ENCODE measurements at places on chromosomes 11 and 22.

DNA sequence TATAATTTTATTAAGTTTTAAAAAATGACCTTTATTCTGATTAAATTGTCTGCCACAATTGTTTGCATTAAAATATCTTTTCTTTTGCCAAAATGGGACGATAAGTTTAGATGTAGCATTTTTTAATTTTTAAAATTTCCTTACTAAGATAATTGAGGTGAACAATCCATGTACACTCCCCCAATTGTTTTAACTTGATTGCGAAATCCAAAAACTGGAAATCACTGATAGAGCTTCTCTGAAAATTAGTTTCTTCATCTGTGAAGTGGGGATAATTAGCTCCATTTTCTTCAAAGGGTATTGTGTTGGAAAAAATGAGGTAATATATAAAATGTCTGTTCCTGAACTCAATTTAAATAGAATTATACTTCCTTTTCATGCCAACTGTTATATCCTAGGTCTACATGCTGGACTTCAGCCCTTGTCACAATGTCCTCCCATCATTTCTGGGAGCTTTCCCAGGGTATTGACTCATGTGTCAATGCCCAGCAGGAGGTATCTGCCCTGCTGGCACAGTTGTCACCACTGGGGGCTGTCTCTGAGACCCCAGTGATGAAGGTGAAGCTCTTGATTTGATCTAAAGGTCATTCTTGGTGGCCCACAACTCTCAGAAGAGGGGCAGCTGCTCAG is 28.7 kb upstream of the NAV2 start:
- DNase-seq, result no peak

DNA sequence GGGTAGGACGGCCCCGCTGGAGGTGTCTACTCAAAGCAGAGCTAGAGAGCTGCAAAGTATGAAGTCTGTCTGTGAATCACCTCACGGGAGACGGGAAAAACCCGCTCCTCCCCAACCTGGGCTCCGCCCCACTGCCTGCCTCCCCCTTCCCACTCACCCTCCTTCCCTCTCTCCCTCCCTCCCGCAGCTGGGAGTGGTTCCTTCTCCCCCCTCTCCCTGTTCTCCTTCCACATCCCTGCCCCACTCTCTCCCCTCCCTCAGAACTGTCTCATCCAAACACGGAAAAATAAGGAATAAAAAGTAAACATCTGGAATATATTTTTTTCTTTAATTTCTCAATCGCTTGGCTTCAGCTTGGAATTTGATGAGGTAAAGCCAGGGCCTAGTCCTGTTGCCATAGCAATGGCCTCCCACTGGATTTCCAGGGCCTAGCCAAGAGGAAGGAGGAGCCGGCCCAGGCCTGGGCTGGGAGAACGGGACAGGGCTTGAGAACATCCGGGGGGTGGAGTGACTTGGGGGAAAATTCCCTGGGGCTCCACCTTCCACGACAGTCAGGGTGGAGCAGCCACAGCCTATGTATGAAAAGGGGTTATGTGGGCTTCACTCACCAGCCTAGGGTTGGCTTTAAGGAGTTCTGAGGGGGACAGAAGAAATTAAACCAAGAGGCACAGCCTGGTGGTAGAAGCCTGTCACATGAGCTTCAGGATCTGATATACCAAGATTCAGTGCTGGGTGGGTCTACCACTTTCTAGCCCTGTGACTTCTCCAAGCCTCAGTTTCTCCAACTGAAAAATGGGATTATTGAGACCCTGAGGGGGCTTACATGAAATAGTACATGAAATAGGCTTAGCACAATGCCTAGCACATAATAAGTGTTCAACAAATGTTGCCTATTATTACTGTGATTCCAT is 2.2 kb downstream of the TNKS1BP1 start:
- DNase-seq, result no peak

DNA sequence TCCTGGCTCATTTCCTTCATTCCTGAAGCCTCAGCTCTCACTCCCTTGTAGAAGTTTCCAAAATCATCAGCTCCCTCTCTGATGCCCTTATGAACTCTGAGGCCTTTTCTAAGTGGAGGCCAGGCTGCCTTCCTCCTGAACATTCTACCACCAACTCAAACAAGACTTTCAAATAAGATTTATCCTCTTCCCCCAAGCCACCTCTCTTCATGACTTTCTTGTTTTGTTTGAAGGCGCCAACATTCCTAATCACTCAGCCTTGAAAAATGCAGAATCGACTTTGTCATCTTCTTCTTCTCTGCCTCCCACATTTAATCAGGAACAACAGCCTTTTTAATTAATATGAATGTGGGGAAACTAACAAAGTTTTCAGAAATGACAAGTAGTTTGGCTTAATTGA is 927.9 kb downstream of the OPCML start:
- DNase-seq, result no peak

GRCh38 chr11:112656772-112657428 is 304.3 kb upstream of the NCAM1 start:
- no peak for DNase-seq

DNA sequence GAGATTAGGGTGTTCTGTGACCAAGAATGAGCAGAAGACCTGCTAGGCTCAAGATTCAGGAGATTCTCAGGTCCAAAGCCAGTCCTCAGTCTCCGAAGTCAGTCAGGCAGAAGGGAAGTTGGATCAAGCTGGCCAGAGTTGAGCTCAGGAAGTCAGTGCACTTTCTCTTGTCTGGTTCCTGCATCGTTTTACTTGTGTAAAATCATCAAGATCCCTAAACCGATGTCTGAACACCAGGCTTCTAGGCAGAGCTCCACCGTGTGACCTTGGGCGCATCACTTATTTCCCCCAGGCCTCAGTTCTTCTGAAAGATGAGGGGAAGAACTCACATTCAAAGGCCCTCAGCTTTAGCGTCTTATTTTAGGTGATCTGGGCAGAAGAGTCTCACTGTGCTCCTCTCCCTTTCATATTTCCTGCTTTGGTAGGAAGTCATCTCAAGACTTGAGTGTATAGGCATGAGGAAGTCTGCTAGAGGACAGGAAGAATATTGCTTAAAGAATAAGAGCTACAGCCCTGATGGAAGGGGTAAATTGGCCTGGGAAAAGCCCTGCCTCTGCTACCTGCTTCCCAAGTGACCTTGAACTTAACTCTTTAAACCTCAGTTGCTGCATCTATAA is 20.2 kb downstream of the NF2 start:
- no peak for DNase-seq

DNA sequence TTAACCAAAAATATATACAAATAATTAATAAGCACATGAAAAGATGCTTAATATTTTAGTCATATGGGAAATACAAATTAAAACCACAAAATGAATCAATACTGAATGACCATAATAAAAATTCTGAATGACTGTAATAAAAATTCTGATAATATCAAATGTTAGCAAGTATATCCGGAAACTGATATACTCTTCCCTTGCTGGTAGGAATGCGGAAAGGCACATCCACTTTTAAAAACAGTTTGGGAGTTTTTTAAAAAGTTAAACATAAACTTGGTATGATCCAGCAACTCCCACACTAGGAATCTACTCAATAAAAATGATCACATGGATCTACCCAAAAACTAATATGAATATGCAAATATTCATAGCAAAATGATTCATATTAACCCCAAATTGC is 30.8 kb upstream of the GRIA4 start:
- DNase-seq, result no peak

GRCh38 chr11:12806113-12806512 is 131.9 kb downstream of the TEAD1 start:
- DNase-seq, result no peak

DNA sequence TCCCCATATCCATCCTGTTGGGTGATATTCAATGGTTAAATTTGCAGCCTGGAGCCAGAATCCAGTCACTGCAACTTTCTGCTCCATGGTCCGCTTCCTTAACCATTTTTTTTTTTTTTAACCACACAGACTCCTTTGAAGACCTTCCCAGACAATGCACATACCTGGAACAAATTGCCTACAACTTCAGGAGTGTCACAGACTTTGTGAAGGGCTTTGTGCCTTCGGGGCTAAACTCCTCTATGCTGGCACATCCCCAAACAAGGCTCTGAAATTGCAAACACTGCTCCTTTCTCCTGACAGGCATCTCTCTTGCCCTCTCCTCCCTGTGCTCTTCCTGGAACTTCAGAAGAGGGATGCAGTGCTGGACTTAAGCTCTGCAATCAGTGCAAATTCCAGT is 40.6 kb downstream of the TENM4 start:
- no peak for DNase-seq

DNA sequence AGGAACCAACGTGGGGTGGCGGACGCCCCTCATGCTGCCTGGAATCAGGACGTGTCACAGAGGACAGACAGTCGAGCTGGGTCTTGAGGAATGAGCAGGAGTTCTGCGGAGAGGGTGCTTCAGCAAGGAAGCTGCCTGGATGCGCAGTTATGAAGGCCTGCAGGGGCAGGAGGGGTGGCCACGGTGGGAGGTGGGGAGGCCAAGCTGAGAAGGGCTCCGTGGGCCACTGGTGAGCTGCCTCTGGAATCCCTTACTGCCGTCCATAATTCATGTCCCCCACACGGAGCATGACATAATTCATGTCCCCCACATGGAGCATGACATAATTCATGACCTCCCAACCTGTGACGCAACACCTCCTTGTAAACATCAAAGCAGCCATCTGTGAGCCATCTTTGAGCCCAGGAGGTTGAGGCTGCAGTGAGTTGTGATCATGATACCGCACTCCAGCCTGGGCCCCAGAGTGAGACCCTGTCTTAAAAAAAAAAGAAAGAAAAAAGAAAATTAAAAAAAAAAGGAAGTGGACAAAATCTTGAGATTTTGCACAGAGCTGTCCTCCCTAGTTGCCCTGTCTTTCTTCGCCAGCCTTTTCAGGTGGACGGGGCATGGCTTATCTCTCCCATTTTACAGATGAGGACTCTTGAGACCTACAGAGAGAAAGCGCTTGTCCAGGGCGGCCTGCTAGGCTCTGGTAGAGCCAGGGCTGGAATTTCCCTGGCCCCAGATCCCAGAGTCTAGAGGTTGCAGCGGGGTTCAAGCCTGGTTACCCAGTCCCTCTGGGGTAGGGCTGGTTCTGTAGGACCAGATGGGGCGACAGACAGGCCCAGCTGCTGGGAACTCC is 24.3 kb upstream of the PICK1 start:
- DNase-seq, result no peak

- DNase-seq, result no peak
These were observed 5.5 kb upstream of the TECTA start for GRCh38 chr11:121095561-121095960.

DNA sequence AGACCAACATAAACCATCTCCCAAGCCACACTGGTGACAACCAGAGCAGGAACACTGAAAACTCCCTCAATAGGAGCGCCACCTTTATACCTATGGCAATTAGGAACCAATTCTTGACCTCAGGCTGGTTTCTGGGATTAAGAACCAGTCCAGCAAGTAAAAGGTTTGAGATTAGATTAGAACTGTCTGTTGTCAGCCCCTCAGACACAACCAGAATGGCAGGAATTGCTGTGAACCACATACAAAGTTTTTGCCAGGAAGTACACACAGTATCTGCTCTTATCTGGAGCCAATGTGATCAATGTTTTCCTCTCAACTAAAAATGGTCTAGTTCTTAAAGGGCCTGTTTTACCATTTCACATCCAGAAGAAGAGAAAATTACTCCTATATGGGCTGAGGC is 55.2 kb downstream of the RBFOX2 start:
- DNase-seq, result no peak

- DNase-seq, result peak; percentile 61
These were observed at the start of gene MPZL2 for GRCh38 chr11:118263695-118264568. MPZL2 (minus strand) TSS chr11:118264297; CDS start chr11:118264153, 144 bp downstream.

DNA sequence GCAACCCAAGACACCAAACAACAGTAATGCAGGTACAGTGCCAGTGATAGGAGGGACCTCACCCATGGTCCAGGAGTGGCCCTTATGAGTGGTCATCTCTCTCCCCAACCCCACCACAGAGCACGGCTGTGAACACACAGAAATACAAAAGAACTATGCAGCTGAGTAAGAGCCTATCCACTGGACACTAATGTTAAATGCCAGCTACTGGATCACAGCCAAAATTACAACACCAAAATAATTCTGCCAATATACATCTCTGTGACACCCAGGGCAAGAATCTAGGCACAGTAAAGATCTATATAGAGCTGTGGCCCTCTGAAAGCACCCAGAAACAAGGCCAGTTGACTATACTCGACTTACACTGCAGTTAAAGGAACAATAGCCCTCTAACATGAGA is 22.8 kb upstream of the GPR83 start:
- no peak for DNase-seq
